ENCODE measurements at places on chromosomes 5 and 9. TPM values are rescaled to one million over a fixed set of nuclear protein-coding genes. Genes with fewer than 3 reads are reported as not detected.

DNA sequence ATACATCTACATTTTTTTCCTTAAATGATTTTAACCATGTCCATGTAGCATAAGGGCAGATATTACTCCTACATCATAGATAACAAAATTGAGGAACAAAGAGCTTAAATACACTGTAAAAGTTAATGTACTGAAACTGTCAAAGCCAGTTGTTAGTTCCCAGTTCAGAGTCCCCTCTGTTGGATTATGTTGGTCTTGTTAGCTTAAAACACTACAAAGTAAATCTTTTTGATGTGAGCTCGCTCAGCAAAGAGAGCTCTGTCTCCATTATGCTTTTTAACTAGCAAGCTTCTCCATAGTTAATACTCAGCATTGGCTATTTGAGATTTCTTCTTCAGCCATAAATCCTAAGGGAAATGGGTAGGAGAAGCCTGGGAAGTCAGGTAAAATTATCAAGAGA lies 149.1 kb downstream of the ADAMTS6 start:
- DNase-seq, result no peak

GRCh38 chr9:37197158-37198038 lies 77.0 kb downstream of the ZCCHC7 start:
- no peak for DNase-seq

Gene SPINK7
- not detected for total RNA-seq

Gene PCDHB16
- 3.9 TPM for total RNA-seq

DNA sequence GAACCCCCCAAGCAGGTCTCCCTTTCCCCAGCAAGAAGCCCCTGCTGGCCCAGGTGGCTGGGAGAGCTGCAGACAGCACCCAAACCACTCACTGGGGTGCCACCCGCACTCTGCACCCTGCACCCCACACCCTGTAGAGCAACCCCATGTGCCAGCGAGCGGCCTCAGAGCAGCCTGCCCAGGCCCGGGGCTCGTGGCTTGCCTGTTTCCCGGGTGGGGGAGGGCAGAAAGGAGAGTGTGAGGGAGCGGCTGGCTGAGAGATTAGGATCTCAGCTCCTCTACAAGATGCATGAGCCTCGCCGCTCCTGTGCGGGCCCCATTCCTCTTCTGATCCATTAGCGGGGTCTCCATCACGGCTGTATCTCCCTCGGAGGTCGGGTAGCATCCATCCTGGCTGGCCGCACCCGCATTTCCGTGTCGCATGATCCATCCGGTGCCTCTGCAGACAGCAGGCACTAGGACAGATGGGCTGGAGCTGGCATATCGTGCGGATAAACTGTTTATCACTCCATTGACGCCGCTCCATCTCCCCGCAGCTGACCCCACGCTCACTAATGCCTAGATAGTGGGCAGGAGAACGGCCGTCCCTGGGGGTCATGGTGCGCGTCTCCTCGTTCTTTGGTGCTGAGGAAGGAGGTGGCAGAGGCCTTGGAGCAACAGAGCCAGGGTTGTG lies 54.4 kb downstream of the MRPL36 start:
- DNase-seq, result no peak

DNA sequence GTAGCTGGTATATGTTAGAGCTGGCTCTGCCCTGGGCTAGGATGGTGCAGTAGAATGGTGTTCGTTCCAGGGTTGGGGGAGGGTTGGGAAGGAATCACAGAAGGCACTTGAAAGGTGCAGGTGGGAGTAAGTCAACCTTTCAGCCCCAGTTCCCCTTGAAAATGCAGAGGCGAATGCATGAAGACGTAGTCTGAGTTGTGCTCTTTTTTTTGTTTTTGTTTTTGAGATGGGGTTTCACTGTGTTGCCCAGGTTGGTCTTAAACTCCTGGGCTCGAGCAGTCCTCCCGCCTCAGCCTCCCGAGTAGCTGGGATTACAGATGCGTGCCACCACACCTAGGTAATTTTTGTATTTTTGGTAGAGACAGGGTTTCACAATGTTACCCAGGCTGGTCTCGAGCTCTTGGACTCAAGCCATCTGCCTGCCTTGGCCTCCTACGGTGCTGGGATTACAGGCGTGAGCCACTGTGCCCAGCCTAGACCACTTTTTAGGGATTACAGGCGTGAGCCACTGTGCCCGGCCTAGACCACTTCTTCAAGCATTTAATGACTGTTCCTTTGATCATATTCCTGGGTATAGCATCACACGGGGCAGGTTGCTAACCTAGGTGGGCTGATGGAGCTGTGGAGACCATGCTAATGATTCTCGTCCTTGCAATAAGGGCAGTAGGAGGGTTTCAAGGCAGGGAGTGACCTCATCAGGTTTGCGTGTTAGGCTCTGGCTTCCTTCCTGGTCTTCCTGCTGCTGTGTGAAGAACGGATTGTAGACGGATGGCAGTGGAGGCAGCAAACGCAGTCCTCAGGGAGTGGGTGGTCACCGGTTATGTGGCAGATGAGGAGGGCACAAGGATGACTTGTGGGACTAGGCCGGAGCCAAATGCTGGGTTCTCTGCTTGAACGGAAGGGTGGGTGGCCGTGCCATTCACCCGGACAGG lies 13.7 kb downstream of the EHMT1 start:
- DNase-seq, result no peak

- no peak for DNase-seq
Observed at GRCh38 chr5:134006115-134006514, 1.3 kb upstream of the VDAC1 start.

GRCh38 chr9:134809826-134810225 lies 70.8 kb upstream of the FCN2 start:
- DNase-seq, result no peak

DNA sequence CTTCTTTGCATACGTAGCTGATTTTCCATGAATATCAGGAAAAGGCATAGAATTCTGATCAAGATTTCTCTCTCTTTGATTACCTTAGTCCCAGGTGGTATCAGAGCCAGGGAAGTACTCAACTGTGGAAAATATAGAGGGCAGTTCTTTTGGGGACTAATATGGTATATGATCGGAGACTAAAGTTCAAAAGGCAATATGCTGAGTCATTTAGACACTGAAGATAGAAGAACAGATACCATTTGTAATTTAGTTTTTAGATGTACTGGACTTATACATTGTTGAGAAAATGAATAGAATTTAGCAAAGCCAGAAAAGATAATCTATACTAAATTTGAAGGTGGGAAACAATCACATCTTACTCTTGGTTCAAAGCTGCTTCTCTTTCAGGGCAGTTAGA lies 5.1 kb downstream of the PCDHB3 start:
- DNase-seq, result no peak

- DNase-seq, result no peak
Observed at GRCh38 chr5:66818935-66819328, 222.7 kb downstream of the MAST4 start.

GRCh38 chr5:73352649-73353230 lies 95.8 kb downstream of the FOXD1 start:
- DNase-seq, result no peak

Gene DCAF12
- total RNA-seq, result 41.0 TPM

DNA sequence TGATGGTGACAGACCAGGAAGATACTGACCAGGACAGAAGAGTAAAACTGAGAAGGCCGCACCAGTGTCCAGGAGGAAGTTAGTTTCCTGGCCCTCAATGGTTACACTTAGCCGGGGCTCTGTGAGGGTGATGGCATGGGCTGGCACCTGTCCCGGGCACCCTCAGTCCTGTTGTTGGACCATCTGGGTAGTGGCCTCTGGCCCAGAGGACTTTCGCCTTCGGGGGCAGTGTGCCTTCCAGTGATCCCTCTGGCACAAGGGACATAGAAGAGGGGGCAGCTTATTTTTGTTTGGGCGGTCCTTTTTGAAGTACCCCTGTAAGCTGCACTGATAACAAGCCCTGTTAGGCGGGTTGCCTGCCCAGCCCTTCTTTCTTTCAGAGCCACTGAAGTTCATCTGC lies 1108.6 kb downstream of the TAF11L14 start:
- no peak for DNase-seq

DNA sequence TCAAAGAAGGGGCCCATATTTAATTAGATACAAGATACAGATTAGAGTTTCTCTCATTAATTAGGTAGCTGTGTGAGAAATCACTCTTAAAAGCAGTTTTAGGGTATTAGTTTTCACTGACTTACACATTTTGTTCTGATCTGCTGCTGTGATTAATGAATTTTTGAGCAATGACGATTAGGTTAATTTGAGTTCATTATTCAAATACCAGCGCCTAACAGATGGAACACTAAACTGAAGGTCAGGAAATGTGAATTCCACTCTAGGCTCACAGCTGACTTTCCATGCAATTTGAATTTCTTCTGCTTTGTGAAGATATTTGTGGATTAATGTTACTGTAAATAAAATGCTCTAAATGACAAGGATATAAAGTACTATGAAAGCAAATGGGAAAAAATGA lies 380.6 kb downstream of the ADGRV1 start:
- no peak for DNase-seq

Gene PPIP5K2
- 133 TPM for total RNA-seq

DNA sequence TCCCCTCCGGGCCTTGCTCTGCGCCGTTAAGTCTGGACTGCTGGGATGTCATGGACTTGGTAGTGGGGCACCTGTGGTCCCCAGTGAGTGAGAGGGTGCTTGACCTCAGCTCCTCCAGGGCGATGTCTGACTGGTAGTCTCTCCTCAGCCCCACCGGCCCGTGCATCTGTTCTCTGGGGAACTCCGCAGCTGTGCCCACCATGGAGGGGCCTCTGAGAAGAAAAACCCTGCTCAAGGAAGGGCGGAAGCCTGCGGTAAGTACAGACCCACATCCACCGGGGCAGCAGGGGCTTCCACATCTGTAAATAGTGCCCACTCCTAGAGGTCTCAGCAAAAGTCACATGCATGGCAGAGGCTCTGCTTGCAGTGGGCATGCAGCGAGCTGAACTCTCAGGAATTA lies 52.6 kb upstream of the GARNL3 start:
- DNase-seq, result no peak

Gene GLRA1
- 39.1 TPM for total RNA-seq

Gene CDKN2B
- 0.94 TPM for total RNA-seq

DNA sequence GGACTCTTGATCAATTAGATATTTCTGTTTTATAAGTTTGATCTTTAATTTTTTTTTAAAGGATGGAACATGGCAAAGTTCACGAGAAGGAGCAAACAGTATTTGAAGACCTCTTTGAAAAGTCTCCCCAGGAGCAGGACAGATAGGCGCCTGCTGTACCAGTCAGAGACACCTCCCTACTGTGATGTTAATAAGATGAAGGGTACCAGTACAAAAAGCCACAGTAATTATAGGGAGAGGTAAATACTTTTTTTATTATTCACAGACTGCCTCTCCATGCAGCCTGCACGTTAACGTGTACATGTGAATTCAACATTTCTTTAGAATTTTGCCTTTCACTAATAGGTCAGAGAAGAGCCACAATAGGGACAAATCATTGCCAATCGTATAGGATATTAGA lies 146.5 kb upstream of the CDH6 start:
- no peak for DNase-seq

DNA sequence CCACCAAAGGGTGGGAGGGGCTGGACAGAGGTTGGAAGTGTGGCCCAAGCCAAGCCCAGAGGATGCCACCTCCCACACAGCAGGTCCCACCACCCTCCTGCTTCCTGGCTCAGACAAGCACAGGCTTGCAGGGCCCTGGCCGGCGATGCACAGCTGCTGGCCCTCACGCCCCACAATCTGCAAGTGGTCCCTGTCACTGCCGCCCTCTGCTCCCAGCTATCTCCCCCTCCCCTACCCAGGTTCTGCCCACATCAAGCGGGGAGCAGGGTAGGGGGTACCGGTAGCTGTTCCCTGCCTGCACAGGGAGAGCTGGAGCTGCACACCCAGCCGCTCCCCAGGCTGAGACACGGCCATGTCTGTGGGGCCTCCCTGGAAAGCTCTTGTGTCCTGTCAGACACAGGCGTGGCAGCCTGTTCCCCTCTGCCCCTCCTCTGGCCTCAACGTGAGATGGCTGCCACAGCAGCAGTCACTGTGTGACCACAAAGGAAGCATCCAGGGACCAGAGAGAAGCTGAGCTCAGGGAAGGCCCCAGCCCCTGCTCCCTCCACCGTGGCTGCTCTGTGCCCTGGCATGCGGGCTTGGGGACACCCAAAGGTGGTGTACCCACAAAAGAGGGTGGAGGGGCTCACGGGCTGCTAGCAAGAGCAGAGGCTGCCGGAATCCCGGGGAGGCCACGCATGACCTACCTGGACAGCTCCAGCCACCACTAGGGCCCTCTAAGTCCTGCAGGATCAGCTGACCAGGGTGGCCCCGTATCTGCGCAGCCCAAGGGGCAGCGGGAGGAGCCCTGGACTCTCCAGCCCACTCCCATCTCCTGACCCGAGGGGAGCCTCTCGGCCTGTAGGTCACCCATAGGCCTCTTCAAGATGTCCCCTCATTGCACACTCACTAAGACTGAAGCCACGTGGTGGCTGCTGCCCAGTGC lies 10.9 kb upstream of the ZDHHC11 start:
- DNase-seq, result no peak

DNA sequence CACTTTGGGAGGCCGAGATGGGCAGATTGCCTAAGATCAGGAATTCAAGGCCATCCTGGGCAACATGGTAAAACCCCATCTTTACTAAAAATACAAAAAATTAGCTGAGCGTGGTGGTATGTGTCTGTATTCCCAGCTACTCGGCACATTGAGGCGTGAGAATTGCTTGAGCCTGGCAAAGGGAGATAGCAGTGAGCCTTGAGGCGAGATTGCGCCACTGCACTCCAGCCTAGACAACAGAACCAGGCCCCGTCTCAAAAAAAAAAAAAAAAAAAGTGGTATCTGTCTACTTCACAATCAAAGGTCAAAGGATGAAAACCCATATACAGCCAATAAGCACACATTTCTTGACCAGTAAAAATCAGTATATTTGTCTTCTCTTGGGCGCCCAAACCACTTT lies 728.5 kb upstream of the ADAMTS16 start:
- DNase-seq, result no peak

- no peak for DNase-seq
Observed at GRCh38 chr5:115940080-115940810, 22.0 kb upstream of the LVRN start.

Data from spinal cord (tissue), 10 donors.